ENCODE measurements at places on chromosomes 16 and 17. TPM values are rescaled to one million over a fixed set of nuclear protein-coding genes. Genes with fewer than 3 reads are reported as not detected.
A peak's percentile ranks its signal among the peaks of the same experiment; 100 is the strongest.

- no peak overlapping the region for H3K27ac ChIP-seq
- H3K4me1 ChIP-seq = no peaks in the 10 kb centered on the region
- no peaks in the 10 kb centered on the region for H3K36me3 ChIP-seq
- no peaks in the 10 kb centered on the region for H3K27me3 ChIP-seq
- H3K4me3 ChIP-seq = no peak overlapping the region
These were observed 25.4 kb downstream of the MXRA7 start for GRCh38 chr17:76685366-76685765.

DNA sequence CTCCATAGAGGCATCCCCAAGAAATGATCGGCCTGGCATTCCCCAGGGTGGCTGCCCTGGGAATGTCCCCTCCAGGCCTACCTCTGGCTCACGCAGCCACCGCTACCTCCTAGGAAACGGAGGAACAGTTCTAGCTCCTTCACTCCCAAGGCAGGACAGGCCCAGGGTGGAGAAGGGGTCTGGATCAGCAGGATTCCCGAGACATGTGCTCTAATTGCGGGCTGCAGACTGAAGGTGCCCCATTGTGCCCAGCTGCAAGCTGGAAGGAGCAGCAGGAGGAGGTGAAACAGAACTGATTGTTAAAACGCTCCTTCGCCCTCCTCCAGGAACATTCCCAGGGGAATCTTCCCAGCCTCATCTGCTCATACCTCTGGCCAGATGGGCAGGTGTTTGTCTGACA lies 40.8 kb downstream of the SCNN1G start:
- H3K27ac ChIP-seq = no peak overlapping the region
- no peaks in the 10 kb centered on the region for H3K4me1 ChIP-seq
- no peaks in the 10 kb centered on the region for H3K27me3 ChIP-seq
- H3K36me3 ChIP-seq = no peaks in the 10 kb centered on the region
- no peak for DNase-seq
- no peak overlapping the region for H3K4me3 ChIP-seq

- no peaks in the 10 kb centered on the region for H3K27me3 ChIP-seq
- H3K4me1 ChIP-seq = peaks cover 4% of the 10 kb centered on the region
- H3K36me3 ChIP-seq = peaks cover 8% of the 10 kb centered on the region
- H3K4me3 ChIP-seq = peak overlapping the region; percentile 55
- H3K27ac ChIP-seq = no peak overlapping the region
- DNase-seq = no peak
These were observed 1.2 kb downstream of the PRPF8 start for GRCh38 chr17:1683459-1683858.

DNA sequence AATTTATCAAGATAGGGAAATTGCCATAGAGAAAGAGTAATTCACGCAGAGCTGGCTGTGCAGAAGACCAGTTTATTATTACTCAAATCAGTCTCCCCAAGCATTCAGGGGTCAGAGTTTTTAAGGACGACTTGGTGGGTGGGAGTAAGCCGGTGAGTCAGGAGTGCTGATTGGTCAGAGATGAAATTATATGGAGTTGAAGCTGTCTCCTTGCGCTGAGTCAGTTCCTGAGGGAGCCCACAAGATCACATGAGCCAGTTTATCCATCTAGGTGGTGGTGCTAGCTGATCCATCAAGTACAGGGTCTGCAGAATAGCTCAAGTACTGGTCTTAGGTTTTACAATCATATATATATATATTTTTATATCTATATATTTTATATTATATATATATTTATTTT lies 6.0 kb upstream of the AQP8 start:
- no peak overlapping the region for H3K4me3 ChIP-seq
- no peaks in the 10 kb centered on the region for H3K36me3 ChIP-seq
- H3K4me1 ChIP-seq = no peaks in the 10 kb centered on the region
- no peaks in the 10 kb centered on the region for H3K27me3 ChIP-seq
- H3K27ac ChIP-seq = no peak overlapping the region

DNA sequence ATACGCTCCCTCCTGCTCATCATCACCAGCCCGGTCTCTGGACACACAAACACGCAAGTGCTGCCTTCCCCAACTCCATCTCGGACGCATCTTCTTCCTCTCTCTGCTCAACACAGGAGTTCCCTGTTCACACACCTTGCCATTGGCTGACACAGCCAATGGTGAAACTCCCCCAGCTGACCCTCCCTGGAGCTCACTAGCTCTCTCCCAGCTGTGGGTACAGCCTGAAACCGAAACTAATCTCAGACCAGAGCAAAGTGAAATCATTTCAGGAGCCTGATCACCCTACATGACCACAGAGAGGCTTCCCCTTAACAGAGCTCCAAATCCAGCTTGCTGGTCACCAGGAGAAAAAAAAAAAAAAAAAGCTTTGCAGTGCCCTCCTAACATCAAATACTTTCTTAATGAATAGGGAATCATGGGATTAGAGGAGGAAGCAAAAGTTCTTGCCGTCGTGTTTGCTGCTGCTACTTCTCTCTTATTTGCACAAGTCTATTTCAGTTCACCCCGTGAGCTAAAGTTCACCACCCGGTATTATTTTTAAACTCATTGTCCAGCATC lies 8.3 kb downstream of the CUEDC1 start:
- DNase-seq = peak; percentile 54
- H3K27ac ChIP-seq = peak overlapping the region; percentile 4
- no peak overlapping the region for H3K4me3 ChIP-seq
- H3K36me3 ChIP-seq = no peaks in the 10 kb centered on the region
- H3K27me3 ChIP-seq = no peaks in the 10 kb centered on the region
- peaks cover 4% of the 10 kb centered on the region for H3K4me1 ChIP-seq

DNA sequence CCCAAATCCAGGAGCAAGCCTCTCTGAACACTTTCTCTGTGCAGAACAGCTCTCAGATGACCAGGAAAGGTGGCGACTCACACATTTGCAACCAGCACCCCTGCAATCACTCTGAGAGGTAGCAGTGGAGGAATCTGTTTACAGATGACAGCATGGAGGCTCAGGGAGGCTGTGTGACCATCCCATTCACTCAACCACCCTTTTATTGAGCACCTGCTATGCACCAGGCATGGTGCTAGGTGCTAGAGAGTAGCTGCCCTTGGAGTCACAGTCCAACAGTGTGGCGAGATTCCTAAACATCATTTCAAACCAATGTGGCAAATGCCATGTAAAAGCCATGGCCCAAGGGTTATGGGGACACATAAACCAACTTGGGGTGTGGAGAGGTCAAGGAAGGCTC lies 1.5 kb upstream of the ITGB4 start:
- no peaks in the 10 kb centered on the region for H3K36me3 ChIP-seq
- no peaks in the 10 kb centered on the region for H3K4me1 ChIP-seq
- no peak overlapping the region for H3K4me3 ChIP-seq
- no peak overlapping the region for H3K27ac ChIP-seq

DNA sequence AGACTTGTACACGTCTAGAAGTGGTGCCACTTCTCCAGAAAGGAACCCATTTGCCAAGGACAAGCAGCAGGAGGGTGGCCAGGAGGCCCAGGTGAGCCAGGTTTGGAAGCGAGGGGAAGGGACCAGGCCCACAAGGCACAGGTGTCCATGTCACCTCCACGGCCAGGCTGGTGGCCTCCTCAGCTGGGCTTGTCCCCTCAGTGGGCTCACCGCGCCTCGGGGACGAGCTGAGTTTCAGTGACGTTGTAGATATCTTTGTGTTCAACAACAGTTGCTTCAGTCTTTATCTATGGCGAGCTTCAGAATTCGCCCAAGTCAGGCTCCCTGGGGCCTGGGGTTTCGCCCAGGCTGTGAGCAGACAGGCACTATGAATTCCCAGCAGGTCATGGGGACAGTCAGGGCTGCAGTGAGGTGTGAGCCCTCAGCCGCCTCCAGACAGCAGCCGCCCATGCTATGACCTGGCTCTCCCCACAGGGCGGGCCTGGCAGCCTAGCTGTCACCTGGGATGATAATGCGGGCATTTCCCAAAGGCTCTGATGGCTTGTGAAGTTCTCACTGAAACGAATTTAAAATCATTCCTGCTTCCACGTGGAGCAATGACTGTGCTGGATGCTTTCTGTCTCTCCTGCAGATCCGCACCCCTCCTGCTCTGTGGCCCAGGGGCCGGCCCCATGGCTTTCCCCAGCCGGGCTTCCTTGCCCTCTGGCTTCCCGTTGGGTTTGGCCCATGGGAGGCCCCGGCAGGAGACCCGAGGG lies 89.5 kb downstream of the MRC2 start:
- DNase-seq = no peak
- no peak overlapping the region for H3K27ac ChIP-seq
- H3K4me1 ChIP-seq = peaks cover 3% of the 10 kb centered on the region
- H3K27me3 ChIP-seq = no peaks in the 10 kb centered on the region

GRCh38 chr17:3888343-3889171 lies 4.3 kb downstream of the CAMKK1 start:
- H3K36me3 ChIP-seq = no peaks in the 10 kb centered on the region
- no peak overlapping the region for H3K27ac ChIP-seq
- no peak overlapping the region for H3K4me3 ChIP-seq

- no peaks in the 10 kb centered on the region for H3K36me3 ChIP-seq
- no peaks in the 10 kb centered on the region for H3K27me3 ChIP-seq
- H3K27ac ChIP-seq = no peak overlapping the region
These were observed 1.5 kb downstream of the AMZ2 start for GRCh38 chr17:68249354-68249765.

GRCh38 chr16:60304066-60304465 lies 1570.0 kb upstream of the GOT2 start:
- H3K36me3 ChIP-seq = no peaks in the 10 kb centered on the region
- no peak overlapping the region for H3K27ac ChIP-seq
- no peaks in the 10 kb centered on the region for H3K27me3 ChIP-seq
- no peak for DNase-seq

- no peak for DNase-seq
- H3K4me1 ChIP-seq = no peaks in the 10 kb centered on the region
- no peak overlapping the region for H3K27ac ChIP-seq
- no peaks in the 10 kb centered on the region for H3K36me3 ChIP-seq
These were observed 948.1 kb downstream of the KCNJ2 start for GRCh38 chr17:71117466-71117865.

- DNase-seq = no peak
- H3K4me1 ChIP-seq = peaks cover 3% of the 10 kb centered on the region
- H3K27ac ChIP-seq = no peak overlapping the region
- H3K27me3 ChIP-seq = no peaks in the 10 kb centered on the region
These were observed 11.5 kb downstream of the HAPSTR1 start for GRCh38 chr16:9102943-9103342.

GRCh38 chr17:14838567-14838966 lies 426.6 kb downstream of the PMP22 start:
- no peak for DNase-seq
- peaks cover 2% of the 10 kb centered on the region for H3K27me3 ChIP-seq
- no peak overlapping the region for H3K4me3 ChIP-seq
- H3K4me1 ChIP-seq = no peaks in the 10 kb centered on the region
- no peak overlapping the region for H3K27ac ChIP-seq
- no peaks in the 10 kb centered on the region for H3K36me3 ChIP-seq

GRCh38 chr17:59634632-59635541 lies 15.2 kb downstream of the CLTC start:
- DNase-seq = no peak
- peaks cover 2% of the 10 kb centered on the region for H3K4me1 ChIP-seq
- no peak overlapping the region for H3K27ac ChIP-seq
- no peak overlapping the region for H3K4me3 ChIP-seq
- no peaks in the 10 kb centered on the region for H3K27me3 ChIP-seq

DNA sequence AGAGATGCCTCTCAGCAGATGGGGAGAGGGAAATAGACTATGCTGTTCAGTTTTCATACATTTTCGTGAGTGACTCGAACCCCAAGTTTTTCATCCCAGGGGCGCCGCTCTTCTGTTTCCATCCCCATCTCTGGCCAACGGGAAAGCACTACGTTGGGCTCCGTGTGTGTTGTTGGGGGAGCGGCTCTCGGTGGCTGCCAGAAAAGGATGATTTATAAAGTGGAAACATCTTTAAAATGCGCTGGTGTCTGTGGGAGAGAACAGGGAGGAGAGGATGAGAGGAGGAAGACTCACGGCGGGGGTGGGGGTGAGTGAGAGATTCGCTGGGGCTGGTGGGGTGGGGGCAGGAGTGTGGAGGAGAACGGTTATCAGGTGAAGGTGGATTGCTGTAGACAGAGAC lies 5.8 kb downstream of the TBX4 start:
- no peak overlapping the region for H3K4me3 ChIP-seq
- H3K27ac ChIP-seq = no peak overlapping the region
- H3K4me1 ChIP-seq = no peaks in the 10 kb centered on the region
- no peak for DNase-seq

DNA sequence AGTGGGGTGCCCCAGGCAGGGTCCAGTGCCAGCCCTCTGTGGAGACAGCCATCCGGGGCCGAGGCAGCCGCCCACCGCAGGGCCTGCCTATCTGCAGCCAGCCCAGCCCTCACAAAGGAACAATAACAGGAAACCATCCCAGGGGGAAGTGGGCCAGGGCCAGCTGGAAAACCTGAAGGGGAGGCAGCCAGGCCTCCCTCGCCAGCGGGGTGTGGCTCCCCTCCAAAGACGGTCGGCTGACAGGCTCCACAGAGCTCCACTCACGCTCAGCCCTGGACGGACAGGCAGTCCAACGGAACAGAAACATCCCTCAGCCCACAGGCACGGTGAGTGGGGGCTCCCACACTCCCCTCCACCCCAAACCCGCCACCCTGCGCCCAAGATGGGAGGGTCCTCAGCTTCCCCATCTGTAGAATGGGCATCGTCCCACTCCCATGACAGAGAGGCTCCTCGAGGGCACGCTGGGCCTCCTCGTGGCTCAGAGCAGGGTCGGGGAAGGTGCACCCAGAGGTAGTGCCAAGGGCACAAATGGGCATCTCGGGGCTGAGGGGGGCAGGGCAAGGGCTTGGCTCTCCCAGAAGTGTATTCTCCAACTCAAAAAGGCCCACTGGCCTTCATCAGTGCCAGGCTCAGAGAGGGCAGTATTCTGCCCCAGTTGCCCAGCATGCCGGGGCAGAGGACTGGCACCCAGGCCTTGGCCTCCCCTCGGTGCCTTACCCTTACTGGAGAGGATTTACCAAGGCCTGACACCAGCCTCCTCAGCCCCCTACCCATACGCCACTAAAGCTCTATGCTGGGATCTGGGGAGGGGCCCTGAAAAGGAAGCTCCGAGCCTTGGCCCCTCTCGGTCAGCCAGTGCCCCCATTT lies at the start of gene CDH5:
Gene CDH5, plus strand, starts transcription at position 259 of the 867 bp plus-strand sequence. CDS start 12,647 bp downstream, outside the sequence.
- no peak for DNase-seq
- H3K4me1 ChIP-seq = no peaks in the 10 kb centered on the region
- H3K36me3 ChIP-seq = no peaks in the 10 kb centered on the region

GRCh38 chr16:57645691-57646387 lies 17.4 kb downstream of the ADGRG1 start:
- no peak for DNase-seq
- no peak overlapping the region for H3K27ac ChIP-seq
- no peaks in the 10 kb centered on the region for H3K4me1 ChIP-seq
- no peak overlapping the region for H3K4me3 ChIP-seq

DNA sequence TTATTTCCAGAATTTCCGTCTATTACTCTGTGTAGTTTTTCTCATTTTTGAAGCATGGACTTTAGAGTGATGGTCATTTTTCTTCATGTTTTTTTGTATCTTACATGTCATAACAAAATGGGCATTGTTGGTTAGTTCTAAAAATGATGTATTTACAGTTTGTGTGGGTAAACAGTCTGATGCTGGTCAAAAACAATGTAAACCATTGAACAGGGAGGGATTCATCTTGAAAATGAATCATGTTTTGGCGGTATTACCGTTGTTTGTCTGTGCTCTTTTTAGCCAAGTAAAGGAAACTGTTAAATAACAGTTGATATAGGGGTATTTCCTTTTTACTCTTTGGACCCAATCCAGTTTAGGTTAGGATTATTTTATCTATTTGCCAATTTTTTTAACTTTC lies 315.8 kb downstream of the BCAS3 start:
- H3K4me3 ChIP-seq = no peak overlapping the region
- DNase-seq = no peak
- no peaks in the 10 kb centered on the region for H3K4me1 ChIP-seq

KRT24 gene
- not detected for total RNA-seq

SYNGR3 gene
- 0.36 TPM for total RNA-seq

TLCD2 gene
- 10.0 TPM for total RNA-seq

PABPN1L gene
- total RNA-seq = not detected

CACNG3 gene
- not detected for total RNA-seq

RNF112 gene
- total RNA-seq = 9.9 TPM

TAC4 gene
- not detected for total RNA-seq

NPIPB5 gene
- 352 TPM for total RNA-seq

FOXO3B gene
- 3.5 TPM for total RNA-seq

KRTAP3-1 gene
- total RNA-seq = not detected
